Cerebellum (tissue), 4 donors: ENCODE measurements at places on chromosomes 1 and 21. TPM values are rescaled to one million over a fixed set of nuclear protein-coding genes. Genes with fewer than 3 reads are reported as not detected.

DNA sequence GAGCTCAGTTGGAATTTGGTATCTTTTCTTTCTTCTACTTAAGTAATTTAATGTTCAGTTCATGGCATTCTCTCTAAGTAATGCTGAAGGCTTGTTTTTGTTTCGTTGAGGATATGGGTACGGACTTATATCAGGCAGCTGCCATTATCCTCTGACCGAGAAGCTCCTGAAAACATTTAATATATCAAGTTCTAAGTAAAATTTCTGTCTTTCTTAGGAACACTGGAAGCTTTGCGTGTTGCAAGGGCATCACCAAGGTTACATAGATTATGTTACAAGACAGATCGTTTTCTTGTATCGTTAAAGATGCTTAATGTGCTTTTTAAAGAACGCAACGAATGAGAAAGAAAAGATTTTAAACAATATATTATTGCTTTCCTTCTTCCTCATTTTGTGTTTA, 1.0 kb upstream of the GALNT2 start:
- no peak for DNase-seq

GRCh38 chr1:205983925-205984725, 19.1 kb downstream of the RAB7B start:
- peak; percentile 15 for DNase-seq

GRCh38 chr1:200704986-200705500, 33.6 kb upstream of the CAMSAP2 start:
- no peak for DNase-seq

GRCh38 chr1:163069142-163069541, at the start of gene RGS4:
RGS4 (plus strand) TSS chr1:163069361; CDS start chr1:163069485, 124 bp downstream.
- peak; percentile 4 for DNase-seq

GRCh38 chr1:147245129-147245528, 2.6 kb downstream of the CHD1L start:
- DNase-seq, result no peak

DNA sequence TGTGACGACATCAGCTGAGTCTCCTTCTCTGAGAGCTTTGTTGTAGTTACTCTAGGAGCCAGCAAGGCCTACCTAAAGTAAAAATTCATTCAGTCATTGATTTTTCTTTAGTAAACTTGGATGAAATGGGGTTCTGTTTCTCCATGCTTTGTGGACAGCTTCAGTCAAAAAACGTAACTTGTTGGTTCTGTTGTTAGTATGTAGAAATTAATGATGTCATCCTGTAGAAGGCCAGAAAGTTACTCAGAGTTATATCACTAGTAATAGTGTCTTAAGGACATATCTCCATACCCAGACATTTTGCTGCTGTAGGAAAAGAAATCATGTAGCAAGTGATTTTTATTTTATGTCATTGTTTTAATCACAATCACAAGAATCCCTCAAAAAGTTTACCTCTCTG, 43.0 kb downstream of the KDM1A start:
- DNase-seq, result no peak

GRCh38 chr1:15206418-15207030, 40.5 kb upstream of the FHAD1 start:
- no peak for DNase-seq

DNA sequence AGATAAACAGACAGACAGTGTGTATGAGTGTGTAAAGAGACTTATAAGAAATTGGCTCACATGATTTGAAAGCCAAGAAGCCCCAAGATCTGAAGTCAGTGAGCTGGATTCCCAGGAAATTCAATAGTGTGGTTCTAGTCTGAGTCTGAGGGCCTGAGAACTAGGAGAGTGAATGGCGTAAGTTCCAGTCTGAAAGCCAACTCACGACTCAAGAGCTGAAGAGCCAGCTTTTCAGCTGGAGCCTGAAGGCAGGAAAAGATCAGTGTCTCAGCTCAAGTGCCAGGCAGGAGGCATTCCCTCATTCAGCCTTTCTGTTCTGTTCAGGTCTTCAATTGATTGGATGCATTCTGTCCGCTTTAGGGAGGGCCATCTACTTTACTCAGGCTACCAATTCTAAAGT, 257.2 kb downstream of the PLPP3 start:
- no peak for DNase-seq

GRCh38 chr21:17668479-17669140, 55.9 kb upstream of the BTG3 start:
- DNase-seq, result no peak

DNA sequence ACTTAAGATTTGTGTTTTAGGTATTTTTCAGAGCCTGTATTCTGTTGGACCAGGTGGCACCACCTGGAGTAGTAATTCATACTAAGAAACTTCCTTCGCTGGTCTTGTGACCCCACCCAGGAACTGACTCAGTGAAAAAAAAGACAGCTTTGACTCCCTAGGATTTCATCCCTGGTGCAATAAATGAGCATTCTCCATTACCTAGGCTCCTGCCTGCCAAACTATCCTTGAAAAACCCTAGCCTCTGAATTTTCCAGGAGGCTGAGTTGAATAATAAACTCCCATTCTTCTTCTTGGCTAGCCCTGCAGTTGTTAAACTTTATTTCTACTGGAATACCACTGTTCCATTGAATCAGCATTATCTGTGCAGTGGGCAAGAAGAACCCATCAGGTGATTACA, 10.6 kb upstream of the RGS18 start:
- DNase-seq, result no peak

GRCh38 chr1:78339490-78339889, 151.3 kb upstream of the PTGFR start:
- no peak for DNase-seq

DNA sequence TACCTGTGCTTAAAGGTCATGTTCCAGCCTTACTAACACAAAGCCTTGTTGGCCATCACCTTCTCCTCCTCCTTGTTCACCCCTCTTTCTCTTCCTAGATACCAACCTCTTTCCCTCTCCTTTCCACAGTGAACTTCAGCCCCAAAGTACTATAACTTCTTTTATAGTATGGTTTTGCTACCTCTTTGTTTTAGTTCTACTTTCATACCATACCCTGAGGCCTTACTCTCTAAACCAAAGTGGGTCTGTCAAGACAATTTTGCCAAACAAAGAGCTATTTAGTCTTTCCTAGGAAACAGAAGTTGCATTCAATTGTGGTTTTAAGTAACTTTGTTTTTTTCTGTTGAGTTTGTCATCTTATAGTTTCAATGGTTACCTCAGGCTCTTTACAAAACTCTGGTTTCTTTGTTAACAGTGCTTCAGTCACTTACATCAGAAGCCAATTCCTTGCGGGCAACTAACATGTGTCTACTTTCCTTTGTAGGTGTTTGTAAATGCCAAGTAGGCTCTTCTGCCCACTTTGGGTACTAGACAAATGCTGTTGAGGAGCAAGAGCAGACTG, 623.9 kb upstream of the PKN2 start:
- DNase-seq, result no peak

- DNase-seq, result no peak
These were observed 162.6 kb downstream of the RUNX1 start for GRCh38 chr21:34886240-34887104.

DNA sequence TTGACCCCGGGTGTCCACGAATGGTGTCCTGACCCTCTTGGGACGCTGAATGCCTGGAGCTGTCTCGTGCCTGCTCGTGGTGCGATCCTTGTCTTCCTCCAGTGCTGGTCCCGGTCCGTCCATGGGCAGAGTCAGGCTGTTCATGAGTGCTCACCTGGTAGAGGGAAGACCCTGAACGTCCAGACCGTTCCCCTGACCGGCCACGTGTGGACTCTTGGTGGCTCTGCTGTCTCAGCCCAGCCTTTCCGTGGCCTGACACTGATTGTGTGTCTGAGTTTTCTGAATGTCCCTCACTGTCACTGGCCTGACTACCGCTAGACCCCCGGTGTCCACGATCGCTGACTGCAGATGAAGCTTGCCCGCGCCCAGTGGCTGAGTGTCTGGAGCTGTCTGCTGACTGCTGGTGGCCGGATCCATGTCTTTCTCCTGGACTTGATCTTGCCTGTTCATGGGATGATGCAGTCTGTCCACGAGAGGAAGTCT, 11.7 kb downstream of the FLG start:
- DNase-seq, result no peak

DNA sequence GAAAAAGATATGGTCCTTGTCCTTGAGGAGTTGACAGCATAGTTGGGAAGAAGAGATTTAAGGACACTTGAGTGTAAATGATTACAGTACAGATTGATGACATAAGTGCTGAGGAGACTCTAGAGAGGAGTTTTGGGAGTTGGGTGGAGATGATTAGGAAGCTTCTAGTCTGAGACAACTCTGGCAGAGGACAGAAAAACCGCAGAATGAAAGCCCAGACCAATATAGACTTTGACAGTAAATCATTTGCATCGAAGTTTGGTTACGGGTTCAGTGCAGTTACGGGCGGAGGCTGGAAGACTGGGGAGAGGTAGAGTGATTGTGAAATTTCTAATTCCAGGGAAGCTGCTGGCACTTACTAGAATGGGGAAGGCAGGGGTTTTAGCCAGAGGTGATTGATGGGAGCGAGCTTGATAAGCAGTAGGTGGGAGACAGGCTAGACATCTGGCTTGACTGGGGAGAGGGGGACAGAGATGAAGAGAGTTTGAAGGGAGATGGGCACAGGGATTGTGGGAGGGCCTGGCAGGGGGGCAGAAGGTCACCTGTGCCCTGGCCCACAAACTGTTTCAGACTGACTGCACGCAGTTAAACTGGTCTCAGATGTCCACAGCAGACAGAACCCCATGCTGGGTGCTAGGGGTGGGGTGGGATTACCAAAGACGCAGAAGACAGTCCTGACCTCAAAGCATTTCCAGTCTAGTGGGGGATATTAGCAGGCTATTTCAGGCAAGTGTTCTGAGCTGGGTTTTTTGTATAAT, 20.1 kb downstream of the SH2D2A start:
- no peak for DNase-seq

- peak; percentile 44 for DNase-seq
These were observed 26.6 kb upstream of the GPR153 start for GRCh38 chr1:6287431-6287886.

- no peak for DNase-seq
These were observed 69.2 kb downstream of the PRDM2 start for GRCh38 chr1:13769212-13769611.

- DNase-seq, result no peak
These were observed 120.3 kb upstream of the TMPRSS2 start for GRCh38 chr21:41628256-41628655.

DNA sequence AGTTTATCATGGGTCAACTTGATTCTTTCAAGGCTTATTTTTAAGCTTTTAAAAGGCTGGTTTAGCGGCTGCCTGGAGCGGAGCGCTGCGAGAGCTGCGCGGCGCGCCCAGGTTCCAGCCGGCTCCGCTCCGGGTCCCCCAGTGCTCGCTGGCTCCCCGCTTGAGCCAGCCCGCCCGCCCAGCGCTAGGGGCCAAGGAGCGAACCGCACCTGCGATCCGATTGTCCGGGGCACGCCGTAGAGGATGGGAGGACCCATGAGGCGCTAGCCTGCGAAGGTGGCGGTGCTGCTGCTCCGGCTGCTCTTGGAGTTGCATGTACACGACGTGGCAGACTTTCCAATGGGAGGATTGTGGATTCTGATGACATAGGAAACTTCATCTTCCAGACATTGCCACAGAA, 9.9 kb upstream of the CFHR4 start:
- DNase-seq, result no peak

DNA sequence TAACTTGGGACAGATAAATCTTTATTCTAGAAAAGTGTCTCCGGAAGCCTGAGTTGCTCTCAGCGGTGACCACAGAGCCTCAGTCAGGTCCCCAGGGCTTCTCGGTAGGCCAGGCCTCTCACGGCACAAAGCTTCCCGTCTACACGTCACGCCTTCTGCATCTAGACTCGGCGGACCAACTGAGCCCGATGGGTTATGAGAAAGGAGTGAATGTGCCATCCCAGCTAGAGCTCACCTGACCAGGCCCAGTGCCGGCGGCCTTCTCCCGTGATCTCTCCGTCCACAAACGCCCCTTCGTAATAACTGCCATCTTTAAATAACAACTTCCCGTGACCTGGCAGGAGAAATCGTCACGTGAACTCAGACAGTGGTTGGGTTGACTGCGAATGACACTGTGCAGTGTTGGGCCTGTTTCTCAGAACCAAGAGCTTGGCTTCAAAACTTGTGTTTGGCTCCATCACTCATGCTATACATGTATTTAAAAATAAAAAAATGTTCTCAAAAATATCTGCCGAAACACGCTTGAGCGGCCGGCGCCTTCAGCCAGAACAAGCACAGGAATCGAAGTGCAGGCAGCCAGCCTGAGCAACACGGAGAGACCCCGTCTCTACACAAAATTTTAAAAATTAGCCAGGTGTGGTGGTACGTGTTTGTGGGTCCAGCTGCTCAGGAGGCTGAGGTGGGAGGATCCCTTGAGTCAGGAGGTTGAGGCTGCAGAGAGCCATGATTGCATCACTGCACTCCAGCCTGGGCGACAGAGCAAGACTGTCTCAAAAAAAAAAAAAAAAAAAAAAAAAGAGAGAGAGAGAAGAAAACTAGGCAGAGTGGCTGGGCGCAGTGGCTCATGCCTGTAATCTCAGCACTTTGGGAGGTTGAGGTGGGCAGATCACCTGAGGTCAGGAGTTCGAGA, 3.1 kb downstream of the MORN1 start:
- no peak for DNase-seq

GRCh38 chr1:100361511-100362089, 9.3 kb downstream of the CDC14A start:
- no peak for DNase-seq

GRCh38 chr1:67460676-67461500, 30.7 kb upstream of the SERBP1 start:
- no peak for DNase-seq

DNA sequence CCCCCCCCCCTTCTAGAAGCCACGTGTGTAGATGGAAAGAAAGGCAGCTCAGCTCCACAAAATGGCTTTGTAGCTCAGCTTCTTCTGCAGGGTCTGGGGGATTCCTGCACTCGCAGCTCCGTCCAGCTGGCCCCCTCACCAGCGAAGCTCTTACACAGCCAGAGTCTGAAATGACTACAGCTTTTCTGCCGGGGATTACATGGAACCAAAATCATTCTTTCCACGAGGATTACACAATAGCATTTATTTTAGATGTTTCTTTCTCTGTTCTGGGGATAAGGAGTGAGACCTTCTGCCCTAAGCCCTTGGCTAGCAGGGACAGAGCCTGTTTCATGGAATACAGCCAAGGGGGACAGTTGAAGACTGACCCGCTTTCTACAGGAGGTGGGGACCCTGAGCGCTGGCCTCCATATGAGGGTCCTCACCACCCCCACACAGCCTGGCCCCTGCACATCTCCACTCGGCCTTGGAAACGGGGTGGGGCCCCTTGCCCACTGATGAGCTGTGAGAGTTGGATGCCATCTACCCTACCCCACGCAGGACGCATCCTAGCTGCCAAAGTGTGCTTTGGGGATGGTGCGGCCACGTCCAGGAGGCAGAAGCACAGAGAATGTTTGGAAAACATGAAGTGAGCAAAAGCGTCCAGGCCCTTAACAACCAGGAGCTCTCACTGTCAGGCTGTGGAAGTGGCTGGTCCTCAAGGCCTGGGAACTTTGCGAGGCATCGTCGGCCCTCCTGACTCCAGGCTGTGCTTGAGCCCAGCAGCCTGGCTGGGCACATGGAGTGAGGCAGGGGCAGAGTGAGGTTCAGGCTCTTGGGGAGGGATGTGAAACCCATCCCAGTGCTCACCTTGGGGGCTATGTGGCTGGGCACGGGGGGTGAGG, 14.5 kb downstream of the ACTRT2 start:
- DNase-seq, result no peak

YOD1 gene
- total RNA-seq, result 18.9 TPM

PTAFR gene
- total RNA-seq, result 2.6 TPM

SPAG17 gene
- 4.9 TPM for total RNA-seq

DNAJC28 gene
- total RNA-seq, result 5.1 TPM

YRDC gene
- 6.4 TPM for total RNA-seq

TMEM52 gene
- total RNA-seq, result 0.82 TPM

IGSF3 gene
- 75.4 TPM for total RNA-seq

EFNA1 gene
- total RNA-seq, result 6.9 TPM

TTC22 gene
- 0.18 TPM for total RNA-seq

C1orf115 gene
- total RNA-seq, result 11.1 TPM

DSCAM gene
- total RNA-seq, result 25.1 TPM

NHLH1 gene
- 14.3 TPM for total RNA-seq

CCDC185 gene
- not detected for total RNA-seq

ITSN1 gene
- total RNA-seq, result 83.7 TPM

LEFTY2 gene
- total RNA-seq, result 0.09 TPM
